Left cardiac atrium (tissue), 4 donors: ENCODE measurements at places on chromosomes 6 and 20. TPM values are rescaled to one million over a fixed set of nuclear protein-coding genes. Genes with fewer than 3 reads are reported as not detected.

- no peak for DNase-seq
These were observed 30.8 kb downstream of the IL20RA start for GRCh38 chr6:137013738-137014602.

GRCh38 chr6:7684076-7684475 is 41.8 kb upstream of the BMP6 start:
- DNase-seq: no peak

The SLC35B3 gene
- 9.0 TPM for total RNA-seq

DNA sequence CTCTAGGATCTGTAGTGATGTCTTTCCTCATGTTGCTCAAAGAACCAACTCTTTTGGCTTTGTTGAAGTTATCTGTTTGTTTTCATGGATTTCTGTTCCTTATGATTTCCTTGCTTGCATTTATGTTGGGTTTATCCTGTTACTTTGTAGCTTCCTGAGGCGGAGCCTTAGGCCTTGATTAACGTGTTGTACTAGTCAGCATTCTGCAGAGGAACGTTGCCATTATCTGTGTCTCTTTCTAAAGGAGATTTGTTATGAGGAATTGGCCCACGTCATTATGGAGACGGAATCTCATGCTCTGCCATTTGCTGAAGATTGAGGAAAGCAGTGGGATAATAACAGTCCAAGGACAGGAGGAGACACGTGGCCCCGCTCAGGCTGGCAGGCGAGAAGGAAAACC is 29.9 kb downstream of the UCKL1 start:
- DNase-seq: no peak

GRCh38 chr6:157211603-157212455 is 111.5 kb downstream of the TMEM242 start:
- no peak for DNase-seq

The CDSN gene
- 0.10 TPM for total RNA-seq

- no peak for DNase-seq
These were observed 13.5 kb downstream of the NCOA7 start for GRCh38 chr6:125804264-125804663.

DNA sequence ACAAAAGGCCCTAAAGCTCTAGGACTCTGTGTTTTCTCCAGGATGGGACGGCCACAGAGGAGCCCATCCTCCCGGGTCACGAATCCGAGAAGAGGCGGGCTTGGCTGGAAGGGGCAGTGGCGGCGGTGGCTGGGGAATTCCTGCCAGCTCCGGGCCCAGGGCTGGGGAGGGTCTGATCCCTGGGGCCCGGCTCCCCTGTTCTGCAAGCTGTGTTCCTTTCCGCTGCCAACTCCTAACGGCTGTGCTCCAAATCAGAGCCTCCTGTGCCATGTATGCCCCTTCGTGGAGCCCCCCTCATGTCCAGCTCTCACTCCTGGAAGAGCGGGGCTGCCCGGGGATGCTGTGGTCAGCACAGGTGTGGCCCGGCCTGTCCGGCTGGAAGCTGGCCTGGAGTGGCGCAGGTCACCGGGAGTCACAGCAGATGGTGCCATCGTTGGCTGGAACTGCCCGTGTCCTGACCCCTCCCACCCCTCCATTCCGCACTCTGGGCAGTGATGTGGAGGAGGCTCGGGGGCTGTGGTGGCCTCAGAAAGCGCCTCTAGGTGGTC is 88.2 kb upstream of the MPC1 start:
- DNase-seq: no peak

The PTPRT gene
- 0.26 TPM for total RNA-seq

The SEL1L2 gene
- total RNA-seq: not detected

DNA sequence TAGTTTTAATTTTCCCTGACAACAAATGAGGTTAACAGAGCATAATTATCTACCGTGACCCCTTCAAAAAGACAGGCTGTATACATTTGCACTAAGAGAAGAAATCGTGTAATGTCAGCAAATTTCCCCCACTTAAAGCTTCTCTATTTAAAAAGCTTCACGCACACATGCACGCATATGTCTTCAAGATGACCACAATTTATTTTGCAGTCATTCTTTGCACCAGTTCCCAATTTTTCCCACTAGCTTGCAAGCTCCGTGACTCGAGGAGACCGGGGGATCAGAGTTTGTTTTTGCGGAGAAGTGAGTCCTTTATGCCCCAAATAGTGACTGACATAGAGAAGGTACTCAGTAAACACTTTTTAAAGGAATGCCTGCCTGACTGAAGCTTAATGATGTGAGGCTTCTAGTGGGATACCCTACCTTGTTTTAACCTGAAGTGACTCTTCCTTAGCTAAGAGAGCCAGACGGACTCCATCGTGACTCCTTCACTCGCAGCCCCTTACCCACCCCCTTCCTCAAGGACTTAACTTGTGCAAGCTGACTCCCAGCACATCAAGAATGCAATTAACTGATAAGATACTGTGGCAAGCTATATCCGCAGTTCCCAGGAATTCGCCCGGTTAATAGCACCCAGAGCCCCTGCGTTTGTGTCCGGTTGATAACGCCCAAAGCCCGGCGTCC is 9.3 kb upstream of the NQO2 start:
- no peak for DNase-seq

DNA sequence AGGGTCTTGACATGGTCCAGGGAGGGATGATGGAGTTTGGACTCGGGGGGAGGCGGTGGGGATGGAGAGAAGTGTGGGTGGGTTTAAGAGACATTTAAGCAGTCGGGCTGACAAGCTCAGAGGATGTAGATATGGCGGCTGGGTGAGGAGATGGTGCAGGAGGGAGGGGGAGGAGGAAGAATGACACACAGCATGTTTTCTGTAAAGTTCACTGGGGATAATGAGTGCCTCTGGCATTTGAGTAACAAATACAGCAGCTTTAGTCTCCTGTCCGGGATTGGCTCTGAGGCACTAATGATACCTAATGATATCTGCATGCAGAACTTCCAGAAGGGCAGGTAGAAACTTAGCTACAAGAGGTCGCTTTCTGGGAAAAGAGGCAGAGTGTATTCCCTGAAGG is 107.8 kb downstream of the DHX35 start:
- no peak for DNase-seq

The PAX1 gene
- total RNA-seq: not detected

DNA sequence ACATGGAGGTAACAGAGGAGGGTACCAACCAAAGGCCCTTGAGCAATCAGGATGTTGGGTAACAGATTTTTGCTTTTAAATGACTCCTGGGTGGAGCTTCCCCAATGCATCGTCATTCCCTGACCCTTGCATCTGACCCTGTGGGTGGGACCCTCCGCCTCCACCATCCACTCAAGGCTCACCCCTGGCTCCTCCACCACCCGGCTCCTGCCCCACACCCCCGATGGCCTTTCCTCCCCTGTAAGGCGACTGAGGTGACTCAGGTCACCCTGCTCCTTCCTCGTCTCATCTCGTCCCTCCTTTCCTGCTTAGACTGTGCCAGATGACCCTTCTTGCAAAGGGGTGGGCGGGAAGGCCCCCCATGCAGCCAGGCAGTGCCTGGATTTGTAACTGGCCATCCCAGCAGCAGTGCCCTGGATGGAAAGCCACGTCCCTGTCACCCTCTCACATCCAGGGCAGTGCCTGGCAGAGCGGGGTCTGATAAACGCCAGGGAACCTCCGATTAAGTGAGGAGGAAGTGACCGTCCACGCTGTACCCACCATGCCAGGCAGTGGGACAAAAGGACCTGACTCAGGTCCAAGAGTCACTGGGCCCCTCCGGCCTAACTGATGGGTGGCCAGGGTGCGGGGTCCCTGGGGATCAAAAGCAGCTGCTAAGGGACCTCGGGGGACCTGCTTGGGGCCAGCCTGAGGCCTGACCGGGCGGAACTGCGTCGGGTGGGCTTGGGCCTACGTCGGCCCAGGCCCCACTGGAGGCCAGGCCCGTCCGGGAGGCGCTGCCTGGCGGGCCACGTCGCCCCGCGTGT is 624 bp upstream of the NPEPL1 start:
- peak; percentile 76 for DNase-seq

The SLC17A1 gene
- total RNA-seq: not detected

DNA sequence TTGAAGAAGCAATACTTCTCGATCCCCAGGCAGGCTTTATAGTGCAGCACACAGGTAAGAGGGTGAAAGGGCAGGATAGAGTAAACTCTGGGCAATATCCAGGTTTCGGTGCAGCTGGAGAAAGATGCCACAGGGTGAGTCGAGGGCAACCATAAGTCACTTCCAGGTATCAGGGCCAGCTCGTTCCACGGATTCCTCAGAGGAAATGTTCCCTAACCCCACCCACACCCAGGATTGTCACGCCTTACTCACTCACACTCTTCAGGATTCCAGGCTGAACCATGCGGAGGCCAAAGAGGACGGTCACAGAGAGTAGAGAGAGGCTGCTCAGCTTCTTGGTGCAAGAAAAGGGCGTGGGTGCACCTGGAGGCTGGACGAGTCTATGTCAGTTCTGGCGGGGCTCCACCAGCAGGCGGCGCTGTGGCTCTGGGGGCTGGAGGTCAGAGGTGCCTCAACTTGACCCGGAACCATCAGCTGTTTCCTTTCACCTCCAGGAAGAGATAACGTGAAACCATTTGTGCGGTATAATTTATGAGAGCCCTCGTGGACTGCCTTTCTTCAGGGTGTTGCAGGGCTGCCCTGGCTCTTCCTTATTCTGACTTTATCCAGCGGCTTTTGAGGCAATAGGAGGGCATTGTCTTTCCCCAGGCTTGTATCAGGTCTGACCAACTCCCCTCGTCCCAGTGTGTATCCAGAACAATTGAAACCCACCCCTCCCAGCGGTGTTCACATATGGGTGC is 14.5 kb upstream of the WFDC12 start:
- peak; percentile 36 for DNase-seq

GRCh38 chr6:168388641-168389633 is 52.0 kb upstream of the SMOC2 start:
- no peak for DNase-seq

DNA sequence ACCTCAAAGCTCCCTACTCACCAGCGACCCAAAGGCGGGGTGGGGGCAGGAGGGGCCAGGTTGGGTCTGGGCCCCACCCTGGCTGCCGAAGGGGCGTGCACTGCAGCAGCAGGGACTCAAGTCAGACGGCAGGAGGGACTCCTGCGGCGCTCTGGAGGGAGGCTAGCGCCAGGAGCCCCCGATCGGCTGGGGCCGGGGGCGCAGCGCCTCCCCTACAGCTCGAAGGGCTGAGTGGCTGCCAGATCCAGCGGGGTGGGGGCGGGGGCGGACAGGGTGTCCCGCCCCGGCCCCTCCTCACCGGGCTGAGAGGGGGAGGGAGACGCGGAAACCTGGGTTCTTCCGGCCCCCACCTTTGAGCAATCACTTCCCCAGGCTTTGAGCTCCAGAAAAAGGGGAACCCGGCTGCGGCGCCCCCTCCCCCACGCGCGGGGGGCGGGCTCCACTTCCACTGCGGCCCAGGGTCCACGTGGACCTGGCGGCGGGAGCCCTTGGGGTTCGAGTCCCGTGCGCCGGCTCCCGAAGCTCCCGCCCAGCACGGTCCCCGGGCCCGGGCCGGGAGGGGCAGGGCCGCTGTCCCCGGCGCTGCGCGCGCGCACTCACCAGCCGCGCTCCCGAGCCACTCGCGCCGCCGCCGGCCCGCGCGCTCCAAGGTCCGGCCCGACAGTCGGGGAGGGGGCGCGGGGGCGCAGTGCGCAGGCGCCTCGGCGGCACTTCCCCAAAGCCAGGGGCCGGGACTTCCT is at the start of gene RGS19:
Gene RGS19 (minus strand): TSS at position 246 of the 740 bp plus-strand sequence. CDS start 2,632 bp downstream, outside the sequence.
- DNase-seq: peak; percentile 83

GRCh38 chr6:16409531-16410441 is 171.4 kb downstream of the GMPR start:
- DNase-seq: peak; percentile 57
